NCI-H2081 (cell line): ENCODE measurements at places on chromosomes 6 and 20.

- DNase-seq = no peak
Measured at GRCh38 chr20:45361793-45362192, 1.2 kb upstream of the SYS1 start.

GRCh38 chr6:156395276-156395675 lies 381.9 kb upstream of the ARID1B start:
- DNase-seq = peak; percentile 11

DNA sequence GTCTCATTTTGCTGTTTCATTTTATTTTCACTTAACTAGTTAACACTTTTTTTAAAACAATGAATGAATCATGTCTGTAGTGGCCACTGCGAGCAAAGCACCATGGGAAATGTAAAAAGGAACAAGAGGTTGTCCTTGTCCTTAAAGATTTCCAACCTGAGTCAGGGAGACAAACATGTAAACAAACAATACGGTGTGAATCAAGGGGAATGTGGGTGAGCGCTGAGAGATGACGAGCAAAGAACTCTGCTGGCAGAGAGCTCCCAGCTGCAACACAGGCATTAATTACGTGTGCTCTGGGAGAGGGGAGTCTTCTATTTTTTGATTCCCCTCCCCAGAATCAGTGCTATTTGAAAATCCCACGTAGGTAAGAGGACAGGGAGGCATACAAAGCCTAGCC lies 84.3 kb downstream of the ATXN1 start:
- no peak for DNase-seq

DNA sequence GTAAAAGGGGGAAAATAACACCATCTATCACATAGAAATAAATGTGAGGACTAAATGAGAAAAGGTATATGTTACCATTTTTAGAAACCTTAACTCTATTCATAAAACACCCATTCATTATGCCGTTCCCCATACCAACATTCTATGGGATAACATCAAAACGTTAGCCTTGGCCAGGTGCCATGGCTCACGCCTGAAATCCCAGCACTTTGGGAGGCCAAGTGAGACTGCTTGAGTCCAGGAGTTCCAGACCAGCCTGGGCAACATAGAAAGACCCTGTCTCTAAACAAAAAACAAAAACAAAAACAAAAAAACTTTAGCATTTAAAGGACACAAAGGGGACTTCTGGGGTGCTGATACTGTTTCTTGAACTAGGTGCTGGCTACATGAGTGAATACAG lies 1.3 kb downstream of the PIGU start:
- DNase-seq = no peak

DNA sequence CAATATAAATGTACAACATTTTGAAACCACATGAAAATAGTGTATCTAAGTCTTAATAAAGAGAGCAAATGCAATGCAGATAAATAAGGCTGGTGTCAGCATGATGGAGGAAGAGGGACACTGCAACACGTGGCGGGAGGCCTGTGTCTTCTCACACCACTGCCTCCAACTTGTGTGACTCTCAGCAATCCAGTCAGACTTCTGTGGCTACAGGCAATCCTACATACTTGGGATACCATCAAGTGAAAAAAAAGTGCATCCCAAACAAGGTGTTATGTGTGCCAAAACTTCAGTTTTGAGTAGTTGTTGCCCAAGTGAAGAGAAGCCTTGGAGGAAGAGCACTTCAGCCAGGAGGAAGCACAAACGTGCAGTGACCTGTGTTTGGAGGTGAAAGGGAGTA lies 68.6 kb downstream of the PKIB start:
- no peak for DNase-seq
